Ovary (tissue), 10 donors: ENCODE measurements at places on chromosomes 6 and 20. TPM values are rescaled to one million over a fixed set of nuclear protein-coding genes. Genes with fewer than 3 reads are reported as not detected.

- DNase-seq, result no peak
Measured at GRCh38 chr6:154506991-154507898, 3.2 kb downstream of the CNKSR3 start.

GRCh38 chr6:1983850-1984249 is 261.6 kb downstream of the GMDS start:
- DNase-seq, result no peak

DNA sequence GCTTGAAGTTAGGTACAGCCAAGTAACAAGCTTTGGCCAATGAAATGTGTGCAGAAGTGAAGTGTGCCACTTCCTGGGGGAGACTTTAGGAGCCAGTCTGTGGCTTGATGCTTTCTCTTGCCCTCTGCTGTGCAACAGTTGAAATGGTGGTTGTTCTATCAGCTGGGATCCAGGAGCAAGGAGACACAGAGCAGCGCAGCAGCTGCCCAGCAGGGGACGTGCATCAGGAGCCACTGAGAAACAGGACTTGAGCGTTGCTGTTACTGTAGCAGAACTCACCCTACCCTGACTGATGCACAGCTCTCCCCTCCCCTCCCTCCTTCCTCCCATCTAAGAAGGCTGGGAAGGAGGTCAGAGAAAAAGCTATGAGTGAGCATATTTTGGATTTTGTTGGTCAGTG is 18.9 kb upstream of the CCN5 start:
- no peak for DNase-seq

- no peak for DNase-seq
Measured at GRCh38 chr6:85261271-85261670, 188.6 kb upstream of the NT5E start.

DNA sequence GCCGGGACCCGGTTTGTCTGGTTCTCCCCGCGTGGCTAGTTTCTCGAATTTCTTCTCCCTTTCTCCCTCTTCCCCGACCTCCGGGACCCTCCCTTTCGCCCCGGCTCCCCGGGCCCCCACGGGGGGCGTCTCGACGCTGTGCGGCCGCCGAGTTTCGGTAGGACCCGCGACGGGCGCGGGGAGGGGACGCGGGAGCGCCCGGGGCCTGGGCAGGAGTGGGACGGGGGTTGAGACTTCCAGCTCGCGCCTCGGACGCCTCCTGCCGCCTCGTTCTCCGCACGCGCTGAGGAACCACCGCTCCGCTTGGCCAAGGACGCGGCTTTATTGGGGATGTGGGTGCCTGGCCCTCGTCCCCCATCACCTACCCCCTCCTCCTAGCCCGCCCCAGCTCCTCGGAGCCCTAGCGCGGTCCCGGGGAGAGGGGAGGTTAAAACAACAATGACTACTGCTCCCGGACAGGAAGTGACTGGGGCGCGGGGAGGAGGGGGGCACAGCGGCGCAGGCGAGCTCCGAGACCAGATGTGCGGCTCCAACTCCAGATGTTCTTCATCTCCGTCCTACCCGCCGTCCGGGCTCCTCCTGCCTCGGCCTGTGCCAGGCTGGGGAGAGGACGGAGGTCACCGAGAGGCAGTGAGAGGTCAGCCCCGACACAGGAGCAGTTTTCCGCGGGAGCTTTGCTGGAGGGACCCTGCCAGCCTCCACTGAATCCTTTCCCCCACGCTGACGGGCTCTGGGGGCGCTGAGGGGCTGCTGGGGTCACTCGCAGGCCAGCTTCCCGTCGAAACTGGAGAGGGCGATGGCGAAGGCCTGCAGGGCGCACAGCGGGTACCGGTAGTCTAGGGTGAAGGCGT is 917 bp upstream of the TEAD3 start:
- peak; percentile 90 for DNase-seq

DNA sequence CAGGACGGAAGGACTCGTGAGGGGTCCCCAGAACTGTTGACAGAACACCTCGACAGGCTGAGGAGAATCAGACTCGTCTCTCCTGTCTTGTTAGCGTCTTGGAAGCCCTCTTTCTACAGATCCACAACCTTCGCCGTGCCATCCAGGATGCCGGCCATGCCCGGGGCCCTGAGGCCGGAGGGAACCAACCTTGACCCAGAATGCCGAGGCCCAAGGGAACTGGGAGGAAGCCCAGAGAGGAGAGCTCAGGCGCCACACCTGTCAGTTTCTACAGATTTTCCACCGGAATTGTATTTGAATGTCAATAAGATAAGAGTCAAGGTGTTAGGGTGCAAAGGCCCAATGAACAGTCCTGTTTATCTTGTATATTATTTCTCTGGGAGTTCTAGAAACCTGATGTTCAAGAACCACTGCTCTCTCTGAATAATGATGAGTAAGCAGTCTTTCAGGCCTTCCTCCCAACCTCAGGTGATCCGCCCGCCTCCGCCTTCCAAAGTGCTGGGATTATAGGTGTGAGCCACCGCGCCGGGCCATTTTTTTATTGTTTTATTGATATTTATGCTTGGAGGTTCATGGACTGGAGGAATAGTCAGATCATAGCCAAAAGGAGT is 799 bp upstream of the ME1 start:
- DNase-seq, result no peak

DNA sequence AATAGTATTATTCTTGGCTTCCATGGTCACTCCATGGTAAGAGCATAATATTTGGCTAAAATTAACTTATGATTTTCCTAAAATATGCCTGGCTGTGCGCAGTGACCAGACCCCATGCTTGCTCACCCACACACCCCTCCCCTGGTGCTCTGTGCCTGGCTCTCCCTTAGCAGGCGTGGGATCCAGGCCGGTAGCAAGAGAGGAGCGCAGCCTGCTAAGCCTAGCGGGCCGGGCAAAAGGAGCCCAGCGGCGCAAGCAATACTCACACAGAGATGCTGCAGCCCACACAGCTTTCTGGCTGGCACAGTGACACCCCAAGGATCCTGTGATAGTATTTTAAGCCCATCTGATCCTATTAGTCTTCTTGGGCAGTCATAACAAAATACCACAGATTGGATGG is 79.8 kb upstream of the EYS start:
- DNase-seq, result no peak

DNA sequence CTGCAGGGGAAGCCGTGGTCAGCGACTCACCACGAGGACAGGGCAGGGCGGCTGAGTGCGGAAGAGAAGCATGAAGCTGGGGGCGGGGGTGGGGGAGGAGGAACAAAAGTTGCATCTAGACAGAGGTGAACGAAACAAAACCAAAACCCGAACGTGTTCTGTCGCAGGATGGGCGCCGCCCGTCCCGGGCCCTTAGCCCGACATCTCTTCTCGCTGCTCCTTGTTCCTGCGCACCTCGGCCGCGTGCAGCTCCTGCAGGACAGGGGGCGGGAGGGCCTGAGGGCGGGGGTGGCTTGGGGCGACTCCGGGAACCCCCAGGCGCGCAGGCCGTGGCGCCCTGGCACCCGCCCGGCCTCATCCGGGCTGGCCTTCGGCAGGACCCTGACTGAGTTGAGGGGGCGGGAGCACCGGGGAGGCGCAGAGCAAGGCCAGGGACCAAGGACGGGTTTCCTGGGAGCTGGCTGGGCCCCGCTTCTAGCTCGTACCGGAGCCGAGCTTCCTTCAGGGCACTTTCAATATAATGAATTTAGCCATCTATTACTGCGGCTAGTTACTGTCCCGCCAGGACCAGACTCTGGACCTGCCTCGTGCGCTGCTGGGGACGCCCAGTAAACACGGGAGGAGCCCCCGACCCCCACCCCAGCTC is 12.0 kb downstream of the STMN3 start:
- no peak for DNase-seq

- DNase-seq, result no peak
Measured at GRCh38 chr6:46281110-46281509, 110.3 kb upstream of the ENPP5 start.

Gene NR2E1
- polyA plus RNA-seq, result not detected

Gene DUSP15
- polyA plus RNA-seq, result 8.4 TPM

Gene PPIL6
- polyA plus RNA-seq, result 6.3 TPM
